PC-9 (cell line): ENCODE measurements at places on chromosomes 2 and 18. TPM values are rescaled to one million over a fixed set of nuclear protein-coding genes. Genes with fewer than 3 reads are reported as not detected.

DNA sequence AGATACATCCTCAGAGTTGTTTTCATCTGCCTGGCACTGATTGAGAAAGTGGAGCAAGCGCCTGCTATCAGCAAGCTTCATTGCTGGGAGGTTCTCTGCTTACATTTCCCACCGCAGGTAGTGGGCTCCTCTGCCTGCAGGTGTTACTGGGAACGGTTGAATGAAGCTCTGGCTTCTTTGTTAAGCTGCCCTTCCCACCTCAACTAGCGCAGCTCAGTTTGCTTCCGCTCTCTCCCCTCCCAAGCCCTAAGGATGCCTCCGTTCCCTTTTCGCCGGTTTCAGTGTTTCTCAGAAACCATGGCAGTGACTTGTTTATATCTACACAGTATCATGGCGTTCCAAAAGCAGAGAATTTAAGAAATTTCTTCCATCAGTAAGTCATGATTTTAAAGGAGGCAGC lies 72.2 kb upstream of the B3GNT7 start:
- H3K36me3 ChIP-seq = no peaks in the 10 kb centered on the region
- H3K4me1 ChIP-seq = no peaks in the 10 kb centered on the region
- no peak overlapping the region for H3K4me3 ChIP-seq
- no peaks in the 10 kb centered on the region for H3K27me3 ChIP-seq

GRCh38 chr2:200321780-200322534 lies 15.5 kb downstream of the SPATS2L start:
- peaks cover 58% of the 10 kb centered on the region for H3K4me1 ChIP-seq
- H3K4me3 ChIP-seq = no peak overlapping the region
- H3K27me3 ChIP-seq = no peaks in the 10 kb centered on the region
- no peak overlapping the region for H3K27ac ChIP-seq
- H3K36me3 ChIP-seq = 0 out of 2 replicates have a peak, but pooled peaks cover 5% of the 10 kb centered on the region
- DNase-seq = no peak

GRCh38 chr2:225112362-225113126 lies 70.3 kb upstream of the DOCK10 start:
- H3K4me3 ChIP-seq = no peak overlapping the region
- H3K27me3 ChIP-seq = no peaks in the 10 kb centered on the region
- no peak overlapping the region for H3K27ac ChIP-seq
- no peak for DNase-seq
- no peaks in the 10 kb centered on the region for H3K36me3 ChIP-seq

- H3K27ac ChIP-seq = no peak overlapping the region
- H3K4me1 ChIP-seq = no peaks in the 10 kb centered on the region
- no peak for DNase-seq
Observed at GRCh38 chr18:22703883-22704585, 229.1 kb upstream of the RBBP8 start.

GRCh38 chr2:105796791-105797190 lies 52.1 kb downstream of the NCK2 start:
- H3K27me3 ChIP-seq = no peaks in the 10 kb centered on the region
- no peak for DNase-seq
- no peak overlapping the region for H3K27ac ChIP-seq

Gene GALR1
- total RNA-seq = not detected in 2 replicates

Gene INHBB
- total RNA-seq = 50.0 and 57.5 TPM in 2 replicates

Gene FNDC4
- 5.3 and 6.3 TPM in 2 replicates for total RNA-seq
